Left forelimb (tissue), 1 donor: ENCODE measurements at places on chromosomes 5 and 9.

GRCh38 chr5:39869396-39869795, 444.6 kb upstream of the DAB2 start:
- DNase-seq, result no peak

DNA sequence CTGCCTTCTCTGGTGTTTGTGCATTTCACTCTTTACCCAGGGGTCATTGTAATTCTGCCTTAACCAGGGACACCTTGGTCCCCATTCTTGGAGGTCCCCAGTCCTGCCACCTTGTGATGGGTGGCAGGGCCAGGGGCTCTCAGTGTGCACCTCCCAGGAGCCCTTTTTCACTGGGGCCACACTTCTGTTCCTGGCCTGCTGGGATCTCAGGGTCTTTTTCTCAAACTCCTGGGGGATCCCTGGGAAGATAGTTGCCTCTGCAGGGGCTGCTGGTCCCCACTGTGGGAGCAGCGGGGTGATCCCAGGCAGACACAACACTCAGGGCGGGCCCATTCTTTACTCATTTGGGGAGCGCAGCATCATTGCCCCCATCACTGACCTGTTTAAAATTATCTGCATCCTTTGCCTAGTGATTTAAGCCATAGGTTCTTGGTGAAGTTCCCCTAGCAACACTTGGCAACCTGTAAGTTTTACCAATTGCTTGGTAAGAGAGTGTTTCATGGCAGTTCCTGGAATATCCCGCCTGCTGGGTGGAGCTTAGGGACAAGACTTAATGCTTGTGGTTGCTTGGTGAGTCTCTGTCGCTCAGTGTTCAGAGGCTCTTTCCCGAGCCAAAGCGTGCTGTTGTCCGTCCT, 15.7 kb downstream of the PHF2 start:
- peak; percentile 34 for DNase-seq

DNA sequence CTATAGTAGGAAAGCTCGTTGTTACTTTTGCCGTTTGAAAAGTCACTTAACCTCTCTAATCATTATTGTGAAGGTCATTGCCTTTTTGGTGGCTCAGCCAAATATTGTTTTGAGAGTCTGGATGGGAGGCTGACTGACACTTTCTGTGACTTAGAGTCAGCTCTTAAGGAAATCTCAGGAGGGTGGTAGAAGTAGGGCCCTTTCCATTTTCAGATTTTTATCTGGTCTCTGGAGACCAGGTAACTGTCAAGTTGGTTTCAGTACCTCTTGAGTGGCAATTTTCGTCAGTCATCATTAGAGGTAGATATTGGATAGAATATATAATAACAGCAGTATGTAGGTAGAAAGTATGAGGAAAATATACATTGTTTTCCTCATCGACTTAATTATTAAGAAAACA, 23.3 kb downstream of the UGCG start:
- DNase-seq, result no peak

- DNase-seq, result no peak
These were observed 1.6 kb upstream of the TXN start for GRCh38 chr9:110257956-110258355.

DNA sequence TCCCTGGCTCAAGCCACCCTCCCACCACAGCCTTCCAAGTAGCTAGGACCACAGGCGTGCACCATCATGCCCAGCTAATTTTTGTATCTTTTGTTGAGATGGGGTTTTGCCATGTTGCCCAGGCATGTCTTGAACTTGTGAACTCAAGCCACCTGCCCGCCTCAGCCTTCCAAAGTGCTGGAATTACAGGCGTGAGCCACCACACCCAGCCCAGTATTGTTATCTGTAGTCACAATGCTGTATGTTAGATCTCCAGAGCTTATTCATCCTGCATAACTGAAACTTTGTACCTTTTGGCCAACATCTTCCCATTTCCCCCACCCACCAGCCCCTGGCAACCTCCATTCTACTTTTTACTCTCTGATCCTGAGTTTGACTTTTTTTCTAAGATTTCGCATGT, 37.5 kb downstream of the CREBRF start:
- no peak for DNase-seq

- DNase-seq, result no peak
These were observed 68.6 kb upstream of the STARD4 start for GRCh38 chr5:111580956-111581355.

DNA sequence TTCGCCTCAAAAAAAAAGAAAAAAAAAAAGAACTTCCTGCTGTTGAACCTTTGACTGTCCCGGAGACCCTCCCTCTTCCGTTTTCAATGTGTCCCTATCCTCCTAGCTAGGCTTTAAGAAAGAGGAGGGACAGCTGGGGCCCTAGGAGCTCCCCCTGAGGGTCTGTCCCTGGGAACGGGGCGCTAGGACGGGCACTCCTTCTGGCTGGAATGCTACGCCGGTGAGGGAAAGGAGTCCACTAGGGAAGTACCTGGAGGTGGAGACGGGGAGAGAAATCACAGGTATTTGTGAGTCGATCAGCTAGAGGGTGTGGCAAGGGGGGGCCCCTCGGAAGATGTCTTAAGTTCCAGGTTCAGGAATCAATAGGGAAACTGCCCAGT, 4.6 kb downstream of the SIT1 start:
- peak; percentile 82 for DNase-seq

GRCh38 chr9:86075132-86076109, 23.9 kb downstream of the GOLM1 start:
- no peak for DNase-seq

DNA sequence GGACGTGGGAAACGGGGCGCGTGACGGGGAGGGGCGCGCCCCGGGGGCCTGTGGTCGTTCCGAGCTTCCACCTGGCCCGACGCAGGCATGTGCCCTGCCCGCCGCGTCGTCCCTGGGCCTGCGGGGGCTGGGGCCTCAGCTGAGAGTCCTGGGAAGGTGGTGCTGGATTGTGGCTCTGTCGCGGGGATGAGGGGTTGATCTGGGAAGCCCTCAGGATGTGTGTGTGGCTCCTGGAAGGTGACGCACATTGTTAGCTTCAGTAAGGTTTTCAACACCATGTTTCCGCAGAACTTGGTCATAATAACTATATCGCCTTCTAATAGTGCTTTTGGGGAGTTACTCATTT, 589.1 kb downstream of the MTRR start:
- no peak for DNase-seq

- no peak for DNase-seq
These were observed 10.5 kb downstream of the GRAMD2B start for GRCh38 chr5:126433701-126434100.

DNA sequence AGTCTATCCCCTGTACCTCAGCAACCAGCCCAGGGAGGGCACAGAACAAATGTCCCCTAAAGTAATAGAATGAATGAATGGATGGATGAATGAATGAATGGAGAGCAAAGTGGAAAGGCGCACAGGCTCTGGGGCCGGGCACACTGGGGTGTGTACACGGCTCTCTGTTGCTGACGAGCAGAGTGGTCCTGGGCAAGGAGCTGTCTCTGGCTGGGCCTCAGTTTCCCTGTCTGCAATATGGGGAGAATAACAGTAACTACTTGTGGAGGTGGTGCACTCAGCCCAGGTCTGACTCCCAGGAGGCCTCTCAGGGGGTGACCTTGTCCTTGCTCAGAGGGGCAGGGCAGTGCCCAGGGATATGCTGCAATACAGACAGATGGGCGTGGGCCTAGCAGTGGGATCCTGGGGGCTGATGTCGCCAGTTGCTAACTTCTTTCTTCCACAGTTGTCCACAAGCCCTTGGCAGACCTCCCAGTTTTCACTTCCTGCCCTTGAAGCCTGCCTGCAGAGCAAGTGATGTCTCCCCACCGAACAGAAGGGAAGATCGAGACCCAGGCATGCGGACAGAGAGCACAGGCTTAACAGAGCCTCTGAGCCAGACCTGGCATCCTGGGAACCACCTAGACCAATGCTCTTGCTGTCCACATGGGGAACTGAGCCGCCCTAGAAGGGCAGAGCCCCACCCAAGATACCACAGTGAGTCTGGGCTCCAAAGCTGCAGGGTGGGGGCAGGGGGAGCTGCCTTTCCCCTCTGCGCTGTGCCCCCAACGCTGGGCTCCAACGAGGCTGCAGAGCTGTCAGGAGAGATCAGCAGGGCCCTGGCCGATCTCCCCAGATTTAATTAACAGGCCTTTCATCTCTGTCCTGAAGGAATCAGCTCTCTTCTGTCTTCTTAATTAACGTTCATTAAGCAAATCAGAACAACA, 13.6 kb upstream of the LAMC3 start:
- no peak for DNase-seq

- no peak for DNase-seq
These were observed 104.1 kb downstream of the ROR2 start for GRCh38 chr9:91845879-91846278.

GRCh38 chr5:135395866-135396265, 3.2 kb downstream of the MACROH2A1 start:
- no peak for DNase-seq

- DNase-seq, result no peak
These were observed 118.7 kb downstream of the PJA2 start for GRCh38 chr5:109291090-109291489.

GRCh38 chr5:121158451-121158850, 693.2 kb upstream of the FTMT start:
- no peak for DNase-seq

GRCh38 chr5:42948961-42949347, 91.2 kb downstream of the ANXA2R start:
- no peak for DNase-seq

DNA sequence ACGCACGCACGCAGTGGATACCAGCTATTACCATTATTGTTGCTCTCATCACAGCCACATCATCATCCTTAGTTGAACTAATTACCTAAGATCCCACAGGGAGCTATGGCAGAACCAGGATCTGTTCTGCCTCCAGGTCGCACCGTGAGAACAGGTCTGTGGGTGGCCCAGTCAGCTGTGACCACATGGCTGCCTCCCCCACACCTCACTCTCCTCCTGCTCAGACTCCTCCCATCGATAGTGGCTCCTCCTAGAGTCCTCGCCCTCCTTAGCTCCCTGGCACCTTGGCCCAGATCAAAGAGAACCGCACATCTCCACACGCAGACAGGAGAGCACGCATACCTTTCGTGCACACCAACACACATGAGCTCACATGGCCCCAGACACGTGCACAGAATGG, 32.4 kb upstream of the RPL26L1 start:
- DNase-seq, result no peak

- DNase-seq, result no peak
These were observed 267.3 kb downstream of the IRX1 start for GRCh38 chr5:3862906-3863305.

DNA sequence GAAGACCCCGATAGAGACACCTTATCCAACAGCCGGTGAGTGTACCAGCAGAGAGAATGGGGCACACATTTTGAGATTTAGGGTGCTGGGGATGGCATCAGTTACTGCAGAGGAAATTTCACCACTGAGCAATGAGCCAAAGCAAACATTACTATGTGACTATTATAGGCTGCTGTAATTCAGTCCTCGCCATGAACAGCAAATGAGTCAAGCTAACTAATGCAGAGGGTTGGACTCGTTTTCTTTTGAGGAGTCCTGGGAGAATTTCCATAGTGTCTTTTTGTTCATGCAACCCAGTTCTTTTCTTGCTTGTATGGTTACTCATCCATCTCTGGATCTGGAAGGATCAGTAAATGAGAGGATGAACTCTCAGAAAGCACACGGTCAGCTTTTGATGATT, 323.8 kb downstream of the PSAT1 start:
- DNase-seq, result no peak

DNA sequence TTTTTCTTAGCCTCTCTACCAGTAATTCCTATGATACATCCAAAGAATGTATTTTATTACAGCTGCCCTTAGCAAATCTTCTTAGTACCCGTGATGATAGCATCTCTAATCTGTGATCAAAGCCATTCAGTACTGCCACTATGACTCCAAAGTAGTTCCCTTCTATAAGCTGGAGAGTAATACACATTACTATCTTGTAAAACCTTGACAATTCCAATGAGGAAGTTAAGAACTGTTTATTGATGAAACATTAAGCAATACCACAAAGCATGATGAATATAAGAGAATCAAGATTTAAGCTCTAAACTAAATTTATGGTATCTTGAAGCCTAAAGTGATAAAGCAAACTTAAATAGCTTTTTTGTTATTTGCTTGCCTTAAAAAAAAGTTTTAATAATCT, 86.1 kb downstream of the SMIM23 start:
- DNase-seq, result no peak

DNA sequence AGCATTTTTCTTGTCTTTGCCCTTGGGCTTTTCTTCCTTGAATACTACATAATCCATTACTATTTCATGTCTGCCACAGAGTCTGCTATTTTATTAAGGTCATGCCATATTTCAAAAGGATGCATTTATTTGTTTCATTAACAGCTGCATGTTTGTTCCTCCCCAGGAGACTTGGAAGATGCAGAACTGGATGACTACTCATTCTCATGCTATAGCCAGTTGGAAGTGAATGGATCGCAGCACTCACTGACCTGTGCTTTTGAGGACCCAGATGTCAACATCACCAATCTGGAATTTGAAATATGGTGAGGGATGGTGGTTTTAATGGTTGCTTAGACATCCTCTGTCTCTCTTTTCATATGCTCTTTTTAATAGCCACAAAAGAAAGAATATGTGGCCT, 4.0 kb downstream of the IL7R start:
- no peak for DNase-seq

DNA sequence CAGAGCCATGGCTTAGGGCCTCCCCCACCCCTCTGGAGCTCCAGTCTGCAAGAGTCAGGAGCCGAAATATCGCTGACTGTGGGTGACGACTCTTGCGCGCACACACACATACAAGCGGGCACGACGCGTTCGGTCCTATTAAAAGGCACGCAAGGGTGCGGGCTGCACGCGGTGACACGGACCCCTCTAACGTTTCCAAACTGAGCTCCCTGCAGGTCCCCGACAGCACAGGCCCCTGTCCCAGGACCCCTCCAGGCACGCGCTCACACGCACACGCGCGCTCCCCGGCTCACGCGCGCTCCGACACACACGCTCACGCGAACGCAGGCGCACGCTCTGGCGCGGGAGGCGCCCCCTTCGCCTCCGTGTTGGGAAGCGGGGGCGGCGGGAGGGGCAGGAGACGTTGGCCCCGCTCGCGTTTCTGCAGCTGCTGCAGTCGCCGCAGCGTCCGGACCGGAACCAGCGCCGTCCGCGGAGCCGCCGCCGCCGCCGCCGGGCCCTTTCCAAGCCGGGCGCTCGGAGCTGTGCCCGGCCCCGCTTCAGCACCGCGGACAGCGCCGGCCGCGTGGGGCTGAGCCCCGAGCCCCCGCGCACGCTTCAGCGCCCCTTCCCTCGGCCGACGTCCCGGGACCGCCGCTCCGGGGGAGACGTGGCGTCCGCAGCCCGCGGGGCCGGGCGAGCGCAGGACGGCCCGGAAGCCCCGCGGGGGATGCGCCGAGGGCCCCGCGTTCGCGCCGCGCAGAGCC, at the start of gene GRIN1:
GRIN1 (plus strand) TSS at position 433 of the 746 bp plus-strand sequence. CDS start 333 bp downstream, outside the sequence.
- no peak for DNase-seq
